Iris pigment epithelial cell (primary cell): ENCODE measurements at places on chromosomes 3 and 15.

DNA sequence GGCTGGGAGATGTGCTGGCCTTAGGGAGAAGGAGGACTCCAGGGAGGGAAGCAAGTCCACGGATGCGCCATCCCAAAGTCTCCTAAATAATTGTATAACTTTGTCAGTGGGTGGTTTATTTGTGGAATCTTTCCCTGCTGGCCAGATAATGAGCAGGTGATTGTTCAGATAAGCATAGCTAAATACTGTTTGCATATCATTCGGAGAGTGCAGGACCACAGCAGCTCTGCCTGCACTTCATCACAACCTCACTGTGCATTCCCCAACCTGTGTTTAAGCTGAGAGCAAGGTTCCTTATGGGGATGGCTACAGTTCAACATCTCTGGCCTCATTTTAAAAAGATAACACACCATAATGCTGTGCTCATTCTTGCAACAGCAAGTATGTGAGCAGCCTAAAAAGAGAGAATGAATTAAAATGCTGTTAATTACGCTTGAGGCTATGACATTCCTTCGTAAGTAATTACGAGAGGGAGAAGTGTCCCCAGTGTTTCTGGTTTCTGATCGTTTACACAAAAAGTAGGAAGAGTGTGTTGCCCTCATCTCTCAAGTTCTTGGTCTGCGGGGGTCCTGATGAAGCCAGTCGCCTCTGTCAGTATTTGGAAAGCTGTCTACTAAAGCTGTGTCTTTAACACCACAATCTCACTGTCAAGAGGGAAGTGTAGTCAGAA lies 272.0 kb upstream of the RORA start:
- DNase-seq, result no peak

- DNase-seq, result no peak
Measured at GRCh38 chr15:78614021-78614420, 6.8 kb downstream of the CHRNA3 start.

DNA sequence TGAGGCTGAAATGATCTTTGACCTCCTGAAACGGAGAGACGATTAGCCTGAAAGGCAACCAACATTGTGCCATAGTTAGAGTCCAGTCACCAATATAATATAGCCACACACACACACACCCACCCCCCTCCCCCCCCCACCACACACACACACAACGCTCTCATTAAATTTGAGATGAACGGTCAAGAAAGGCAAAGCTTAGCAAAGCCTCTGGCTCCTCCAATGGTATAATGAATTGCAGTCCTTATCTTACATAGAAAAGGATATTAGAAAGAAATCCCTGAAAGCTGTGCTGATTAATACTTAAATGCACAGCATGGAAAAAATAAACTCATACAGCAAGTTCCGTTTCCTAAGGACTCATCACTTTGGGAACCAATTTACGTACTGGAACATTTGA lies 876 bp upstream of the ZNF385D start:
- DNase-seq, result no peak

- no peak for DNase-seq
Measured at GRCh38 chr15:99721896-99722295, 11.3 kb downstream of the LYSMD4 start.

DNA sequence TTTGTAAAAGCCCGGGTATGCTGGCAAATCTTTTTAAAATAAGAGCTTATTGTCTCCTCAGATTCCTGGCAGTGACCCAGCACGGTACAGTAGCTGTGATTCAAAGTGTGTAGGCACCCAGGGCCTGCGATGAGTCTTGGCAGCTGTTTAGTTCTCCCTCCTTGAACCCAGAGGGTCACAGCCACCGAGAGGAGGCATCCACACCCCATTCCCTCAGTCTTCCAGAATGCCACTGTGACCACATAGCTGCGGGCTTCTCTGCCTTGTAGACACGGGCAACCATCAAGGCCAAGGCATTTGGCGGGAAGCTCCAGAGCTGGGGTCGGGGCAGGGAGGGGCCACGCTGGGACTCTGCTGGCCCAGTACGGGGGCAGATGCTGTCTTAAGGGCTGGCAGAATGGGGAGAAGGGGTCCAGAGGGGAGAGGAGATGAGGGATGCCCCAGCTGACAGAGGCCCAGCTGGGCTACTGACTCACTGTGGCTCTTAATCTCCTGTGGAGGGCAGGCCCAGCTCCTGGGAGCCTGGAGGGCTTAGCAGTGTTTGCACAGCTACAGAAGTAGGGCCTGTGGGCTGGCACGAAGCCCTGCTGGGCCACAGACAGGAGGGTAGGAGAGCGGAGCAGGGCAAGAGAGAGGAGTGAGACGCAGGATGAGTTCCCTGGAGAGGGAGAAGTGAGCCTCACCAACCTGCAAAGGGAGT lies 68.8 kb upstream of the DLG1 start:
- peak; percentile 95 for DNase-seq

DNA sequence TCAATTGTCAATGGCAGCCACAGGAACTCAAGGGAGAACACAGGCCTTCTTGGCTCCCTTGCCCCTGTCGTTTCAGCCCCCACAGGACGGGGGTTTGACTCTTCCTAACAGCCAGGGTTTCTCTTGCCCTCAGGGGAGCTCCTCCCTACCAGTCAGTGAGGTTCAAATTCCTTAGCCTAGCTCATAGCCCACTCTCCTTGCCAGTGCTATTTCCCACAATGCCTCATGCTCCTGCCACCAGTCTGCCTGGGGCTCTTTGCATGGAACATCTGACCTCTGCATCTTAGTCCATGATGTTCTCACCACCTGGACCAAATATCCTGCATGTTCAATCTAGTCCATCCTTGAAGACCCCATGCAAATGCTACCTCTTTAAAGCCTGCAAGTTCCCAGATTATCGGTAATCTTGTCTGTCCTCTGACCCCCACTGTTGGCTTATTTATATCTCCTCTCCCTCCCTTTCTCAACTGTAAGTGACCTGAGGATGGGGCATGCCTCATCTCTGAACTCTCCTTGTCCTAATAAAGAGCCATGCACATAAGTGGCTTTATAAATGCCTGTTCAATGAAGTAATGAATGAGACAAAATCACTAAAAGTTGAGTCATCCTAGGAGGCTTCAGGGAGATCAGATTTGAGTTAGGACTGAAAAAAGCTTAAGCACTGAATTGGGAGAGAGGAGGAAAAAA lies 78.0 kb downstream of the MYO1E start:
- peak; percentile 96 for DNase-seq

- DNase-seq, result no peak
Measured at GRCh38 chr3:98528474-98529346, 3.1 kb upstream of the GPR15 start.

- peak; percentile 54 for DNase-seq
Measured at GRCh38 chr3:146382386-146382785, 87.0 kb downstream of the PLSCR2 start.

- DNase-seq, result no peak
Measured at GRCh38 chr3:143416229-143416628, 296.7 kb downstream of the CHST2 start.

- no peak for DNase-seq
Measured at GRCh38 chr15:69587723-69588426, 135.3 kb downstream of the RPLP1 start.

- DNase-seq, result peak; percentile 57
Measured at GRCh38 chr3:169771497-169772304, 1.5 kb upstream of the MYNN start.

DNA sequence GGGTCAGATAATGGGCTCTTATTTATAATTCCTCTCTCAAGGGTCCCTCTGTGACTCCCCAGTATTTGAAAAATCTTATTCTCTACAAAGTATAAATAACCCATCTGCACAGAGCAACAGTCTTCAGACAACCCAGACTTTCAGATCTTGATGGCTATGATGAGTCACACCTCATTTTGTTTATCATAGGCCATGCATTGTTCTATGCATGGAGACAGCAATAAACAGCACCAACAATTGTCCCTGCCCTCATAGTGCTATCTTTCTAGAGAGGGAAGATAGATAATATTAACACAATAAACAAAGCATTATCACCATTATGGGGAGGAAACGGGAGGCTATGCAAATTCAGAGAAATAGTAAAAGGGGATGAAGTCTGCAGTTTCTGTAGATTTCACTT lies 13.4 kb downstream of the FHIT start:
- no peak for DNase-seq

GRCh38 chr3:129231331-129232119 lies 17.9 kb upstream of the COPG1 start:
- DNase-seq, result peak; percentile 52

DNA sequence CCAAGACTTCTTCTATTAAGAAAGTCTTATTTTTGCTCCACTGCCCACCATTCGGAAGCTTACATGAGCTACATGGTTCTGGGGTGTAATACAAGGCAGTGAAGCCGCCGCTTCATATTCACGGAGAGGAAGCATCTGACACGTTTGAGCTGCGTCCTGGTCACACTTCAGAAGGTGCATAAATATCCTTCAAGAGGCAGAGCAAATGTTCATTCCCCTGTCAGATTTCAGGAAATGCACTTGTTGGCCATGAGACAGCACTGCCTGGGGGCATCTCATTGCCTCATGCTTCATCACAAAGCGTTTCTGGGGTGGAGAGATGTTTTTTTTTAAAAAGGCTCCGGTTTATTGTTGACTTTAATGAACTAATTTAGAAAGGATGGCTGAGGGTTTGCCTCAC lies 119.9 kb downstream of the CADPS start:
- no peak for DNase-seq

- peak; percentile 93 for DNase-seq
Measured at GRCh38 chr3:148955544-148956346, 35.6 kb upstream of the GYG1 start.

DNA sequence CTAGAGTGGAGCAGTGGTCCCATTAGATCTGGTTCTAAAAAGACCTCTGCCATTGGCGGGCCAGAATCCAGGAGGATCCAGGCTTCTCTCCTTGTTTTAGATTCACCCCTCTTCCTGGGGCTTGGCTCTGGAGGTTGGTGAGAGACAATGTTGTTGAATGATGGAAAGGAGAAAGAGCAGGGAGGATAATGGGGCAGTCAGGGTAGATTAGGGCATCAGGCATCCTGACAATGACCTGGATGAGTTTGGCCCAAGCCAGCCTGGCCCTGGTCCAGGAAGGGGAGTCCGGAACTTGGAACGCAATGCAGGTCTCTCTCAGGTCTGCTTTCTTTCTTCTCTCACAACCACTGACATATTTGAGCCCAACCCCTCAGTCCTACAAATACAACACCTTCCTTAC lies 260.1 kb upstream of the RASGRP1 start:
- no peak for DNase-seq

DNA sequence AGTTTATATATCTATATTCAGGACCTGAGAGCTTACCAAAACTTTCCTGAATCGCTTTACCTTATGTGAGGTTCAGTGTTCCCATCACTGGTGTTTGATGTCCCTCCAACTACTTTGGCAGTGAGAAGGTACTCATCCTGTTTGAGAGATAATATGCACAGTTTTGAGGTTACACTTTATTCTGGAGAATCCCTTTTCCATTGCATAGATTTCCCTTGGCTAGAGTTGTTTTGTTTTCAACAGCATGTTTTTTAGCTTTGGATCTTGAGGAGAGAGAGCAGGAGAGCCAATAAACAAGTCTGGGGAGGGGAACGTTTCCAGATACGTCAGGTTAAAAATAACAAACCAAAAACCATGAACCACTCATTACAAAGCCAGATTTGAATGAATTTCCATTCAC lies 33.6 kb downstream of the CD200 start:
- no peak for DNase-seq
